Left ventricle myocardium superior (tissue), 1 donor: ENCODE measurements at places on chromosomes 2 and 18. TPM values are rescaled to one million over a fixed set of nuclear protein-coding genes. Genes with fewer than 3 reads are reported as not detected.

- DNase-seq, result no peak
These were observed 494.3 kb downstream of the EPHA4 start for GRCh38 chr2:221077799-221078198.

DNA sequence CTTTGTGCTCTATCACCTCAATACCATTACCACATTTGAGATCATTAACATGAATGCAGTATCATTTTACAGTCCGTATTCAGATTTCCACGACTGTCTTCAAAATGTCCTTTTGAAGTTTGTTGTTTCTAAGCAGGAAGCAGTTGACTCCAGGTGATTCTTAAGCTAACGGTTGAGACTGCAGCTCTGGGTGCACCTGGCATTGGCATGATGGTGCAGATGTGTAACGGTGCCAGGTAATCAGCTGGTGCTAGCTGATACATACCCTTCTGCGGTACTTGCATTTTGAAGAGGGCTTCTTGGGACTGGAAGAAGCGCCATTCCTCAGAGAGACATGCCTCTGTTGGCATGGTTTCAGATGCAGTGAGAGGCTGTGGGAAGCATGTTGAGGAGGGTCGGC lies 19.5 kb downstream of the SIGLEC15 start:
- DNase-seq, result no peak

- DNase-seq, result no peak
These were observed 75.7 kb downstream of the RBMS1 start for GRCh38 chr2:160417745-160418397.

DNA sequence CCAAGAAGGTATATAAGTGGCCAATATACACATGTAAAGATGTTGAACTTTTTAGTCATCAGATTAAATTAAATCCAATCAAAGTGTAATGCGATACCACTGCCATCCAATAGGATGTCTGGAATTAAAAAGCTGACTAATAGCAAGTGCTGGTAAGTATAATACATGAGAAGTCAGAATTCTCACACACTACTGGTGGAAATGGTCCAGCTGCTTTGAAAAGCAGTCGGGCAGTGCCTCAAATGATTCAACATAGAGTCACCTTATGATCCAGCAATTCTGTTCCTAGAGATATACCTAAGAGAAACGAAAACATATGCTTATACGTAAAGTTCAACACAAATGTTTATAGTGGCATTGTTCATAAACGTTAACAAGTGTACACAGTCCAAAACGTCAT lies 124.1 kb upstream of the MYT1L start:
- no peak for DNase-seq

GRCh38 chr2:76296438-76296837 lies 585.7 kb upstream of the GCFC2 start:
- no peak for DNase-seq

GRCh38 chr18:46712406-46712805 lies 44.4 kb downstream of the ST8SIA5 start:
- no peak for DNase-seq

The CSRNP3 gene
- 4.2 TPM for total RNA-seq

GRCh38 chr2:113157118-113157896 lies 16.5 kb upstream of the PSD4 start:
- DNase-seq, result peak; percentile 39

The ADAM23 gene
- 68.8 TPM for total RNA-seq

DNA sequence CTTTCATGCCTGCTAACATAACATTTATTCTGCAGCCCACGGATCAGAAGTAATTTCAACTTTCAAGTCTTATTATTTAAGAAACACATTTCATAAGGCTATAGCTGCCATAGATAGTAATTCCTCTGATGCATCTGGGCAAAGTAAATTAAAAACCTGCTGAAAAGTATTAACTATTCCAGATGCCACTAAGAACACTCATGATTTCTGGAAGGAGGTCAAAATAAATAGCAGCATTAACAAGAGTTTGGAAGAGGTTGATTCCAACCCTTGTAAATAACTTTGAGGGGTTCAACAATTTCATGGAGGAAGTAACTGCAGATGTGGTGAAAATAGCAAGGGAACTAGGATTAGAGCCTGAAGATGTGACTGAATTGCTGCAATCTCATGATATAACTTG lies 77.6 kb downstream of the CCDC148 start:
- DNase-seq, result no peak

The ALPG gene
- not detected for total RNA-seq

DNA sequence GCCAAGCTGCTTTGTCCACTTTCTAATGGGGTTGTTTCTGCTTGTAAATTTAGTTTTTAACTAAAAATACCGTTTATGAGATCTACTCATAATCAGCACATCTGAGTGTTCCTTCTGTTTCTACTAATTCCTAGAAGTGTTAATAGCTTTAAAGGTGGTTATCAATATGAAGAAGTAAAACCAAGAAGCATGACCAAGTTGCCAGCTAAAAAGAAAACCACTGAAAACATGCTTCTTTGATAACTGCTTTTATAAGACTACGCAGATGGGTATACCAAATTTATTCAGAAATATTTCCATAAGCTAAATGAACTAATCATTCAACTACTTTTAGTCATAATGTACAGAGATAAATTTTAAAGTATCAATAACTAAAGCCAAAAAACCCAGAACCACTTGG lies 101.8 kb downstream of the C2orf74 start:
- DNase-seq, result no peak

The FABP1 gene
- total RNA-seq, result not detected

- peak; percentile 90 for DNase-seq
These were observed 616 bp downstream of the RNPEPL1 start for GRCh38 chr2:240568678-240569522.

GRCh38 chr2:60661073-60661738 lies 94.9 kb upstream of the PAPOLG start:
- DNase-seq, result no peak

The SH3BP4 gene
- total RNA-seq, result 8.3 TPM
